RKO (cell line): ENCODE measurements at places on chromosomes 5 and 9.

DNA sequence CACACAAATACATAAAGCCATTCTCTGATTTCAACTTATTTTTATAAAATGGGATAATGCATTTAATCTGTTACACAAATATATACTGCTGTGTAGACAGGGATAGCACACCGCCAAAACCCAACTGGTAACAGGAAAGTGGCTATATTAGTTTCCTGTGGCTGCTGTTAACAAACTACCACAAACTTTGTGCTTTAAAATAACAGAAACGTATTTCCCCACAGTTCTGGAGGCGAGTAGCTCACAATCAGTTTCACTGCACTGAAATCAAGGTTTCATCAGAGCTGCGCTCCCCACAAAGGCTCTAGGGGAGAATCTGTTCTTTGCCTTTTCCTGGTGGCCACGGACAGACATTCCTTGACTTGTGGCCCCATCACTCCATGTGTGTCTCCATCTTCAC, 94.0 kb downstream of the MLLT3 start:
- no peak for DNase-seq

- DNase-seq, result no peak
Observed at GRCh38 chr9:109403766-109404320, 83.0 kb upstream of the EPB41L4B start.

GRCh38 chr9:82923092-82923911, 139.6 kb downstream of the RASEF start:
- no peak for DNase-seq

- DNase-seq, result no peak
Observed at GRCh38 chr9:16505199-16505598, 365.3 kb downstream of the BNC2 start.

DNA sequence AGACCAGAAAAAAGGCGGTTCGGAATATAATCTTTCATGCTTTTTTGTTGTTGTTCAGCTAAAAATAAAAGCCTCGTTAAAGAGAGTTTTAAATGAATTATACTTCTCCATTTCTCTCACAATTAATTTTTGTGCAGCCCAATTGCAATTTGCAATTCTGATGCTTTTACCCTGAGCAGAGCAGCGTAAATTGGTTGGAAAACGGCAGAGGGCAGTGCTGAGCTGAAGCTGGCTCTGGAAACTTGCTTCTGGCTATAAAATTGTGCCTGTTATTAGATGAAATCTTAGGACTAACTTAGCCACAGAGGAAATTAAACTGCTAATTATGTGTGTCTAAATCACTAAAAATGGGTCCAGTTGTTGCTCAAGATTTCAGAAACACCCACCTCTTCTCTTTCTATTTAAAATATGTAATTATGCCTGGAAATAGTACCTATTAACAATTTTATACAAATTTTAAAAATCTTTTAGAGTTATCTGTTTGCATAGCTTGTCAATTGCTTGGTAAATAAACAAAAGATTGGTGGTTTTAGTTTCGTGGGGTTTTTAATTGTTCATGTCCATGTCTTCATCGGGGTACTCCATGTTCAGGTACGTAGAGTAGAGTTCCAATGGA, 441.8 kb upstream of the TLE4 start:
- peak; percentile 47 for DNase-seq

GRCh38 chr9:131598121-131598520, 52.8 kb downstream of the PRRT1B start:
- DNase-seq, result no peak

- DNase-seq, result no peak
Observed at GRCh38 chr5:137688210-137688840, 47.6 kb downstream of the KLHL3 start.

GRCh38 chr9:12884736-12885395, 110.0 kb downstream of the LURAP1L start:
- peak; percentile 86 for DNase-seq

- DNase-seq, result peak; percentile 64
Observed at GRCh38 chr9:136438548-136439480, 831 bp downstream of the INPP5E start.

GRCh38 chr5:95178046-95178651, 106.7 kb downstream of the MCTP1 start:
- no peak for DNase-seq
